Epithelial cell of esophagus (primary cell): ENCODE measurements at places on chromosomes 3 and 15.

- no peak for DNase-seq
Observed at GRCh38 chr3:112572701-112573100, 10.9 kb downstream of the SLC35A5 start.

- DNase-seq, result no peak
Observed at GRCh38 chr3:112134335-112135124, 1.5 kb upstream of the GCSAM start.

DNA sequence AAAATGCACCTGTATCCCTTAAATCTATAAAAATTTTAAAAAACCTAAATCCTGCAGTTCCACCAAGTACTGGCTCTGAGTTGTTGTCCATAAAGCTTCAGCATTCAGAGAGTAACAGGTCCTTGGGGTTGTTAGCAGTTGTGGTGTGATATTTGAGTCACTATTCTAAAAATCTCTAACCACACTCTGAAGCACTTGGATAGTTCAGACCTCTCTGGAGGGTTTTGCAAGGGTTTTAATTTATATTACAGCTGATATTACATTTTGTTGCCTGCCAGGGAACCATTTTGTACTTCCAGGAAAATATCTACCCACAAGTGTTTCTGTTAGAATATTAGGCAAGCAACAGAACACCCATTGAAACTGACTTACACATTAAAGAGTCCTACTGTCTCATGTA is 255.6 kb downstream of the TBL1XR1 start:
- no peak for DNase-seq

DNA sequence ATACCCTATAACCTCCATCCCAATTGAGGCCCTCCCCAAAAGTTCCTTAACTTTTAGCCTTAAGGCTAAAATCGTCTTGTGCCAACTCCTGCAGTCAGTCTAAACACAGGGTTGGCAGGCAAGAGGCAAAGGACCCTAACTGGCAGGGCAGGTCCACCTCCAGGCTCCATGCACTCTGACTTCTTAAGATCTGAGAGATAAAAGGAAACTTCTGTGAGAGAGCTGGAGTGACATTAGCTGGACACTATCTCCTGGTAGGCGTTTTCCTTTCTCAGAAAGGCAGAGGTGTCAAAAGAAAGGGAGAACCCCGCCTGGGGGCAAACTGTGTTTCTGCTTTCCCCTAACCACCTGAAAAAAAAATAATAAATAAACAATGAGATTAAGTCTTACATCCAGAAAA is 3.6 kb downstream of the CHSY1 start:
- no peak for DNase-seq

DNA sequence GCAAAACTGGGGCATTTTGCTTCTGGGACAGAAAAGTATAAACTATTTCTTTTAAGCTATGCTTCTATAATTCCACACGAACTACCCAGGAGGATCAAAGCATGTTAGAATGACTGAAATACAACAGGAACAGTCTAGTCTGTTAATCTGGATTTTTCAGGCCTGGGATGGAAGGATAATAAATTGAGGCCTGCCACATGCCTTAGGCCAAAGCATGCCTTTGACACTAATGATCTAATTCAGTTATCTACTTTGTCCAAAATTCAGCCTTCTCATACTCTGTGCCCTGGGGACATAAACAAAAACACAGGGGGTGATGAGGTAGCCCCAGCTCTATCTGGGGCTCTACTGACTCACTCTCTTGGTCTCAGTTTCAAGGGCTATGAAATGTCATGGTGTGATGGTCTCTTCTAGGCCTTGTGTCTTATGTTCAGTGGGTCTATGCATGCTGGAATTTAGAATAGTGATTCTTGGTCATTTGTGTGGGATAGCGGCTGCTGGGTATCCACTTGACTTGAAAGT is 32.5 kb downstream of the GAP43 start:
- DNase-seq, result no peak

GRCh38 chr3:36714343-36715086 is 49.8 kb downstream of the DCLK3 start:
- DNase-seq, result no peak

DNA sequence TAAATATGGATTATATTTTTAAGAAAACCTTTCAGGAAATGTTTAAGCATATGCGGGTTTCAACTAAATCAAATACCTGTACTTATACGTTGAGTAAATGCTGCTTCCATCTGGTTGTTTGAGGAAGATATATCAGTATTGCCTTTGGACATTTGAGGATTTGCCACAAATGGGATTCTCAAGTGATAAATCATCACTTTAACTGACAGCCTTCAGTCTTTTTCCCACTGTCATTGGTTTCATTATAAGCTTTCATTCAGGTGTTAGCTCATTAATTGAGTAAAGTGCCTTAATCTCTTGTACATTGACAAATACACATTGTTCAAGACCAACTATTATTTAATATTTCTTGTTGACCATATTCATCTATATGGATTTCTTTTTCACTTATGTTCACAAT is 217.2 kb downstream of the EDEM1 start:
- no peak for DNase-seq

GRCh38 chr3:72309661-72310418 is 524.9 kb upstream of the PROK2 start:
- no peak for DNase-seq

GRCh38 chr3:168093790-168094189 is 1.9 kb downstream of the GOLIM4 start:
- no peak for DNase-seq

DNA sequence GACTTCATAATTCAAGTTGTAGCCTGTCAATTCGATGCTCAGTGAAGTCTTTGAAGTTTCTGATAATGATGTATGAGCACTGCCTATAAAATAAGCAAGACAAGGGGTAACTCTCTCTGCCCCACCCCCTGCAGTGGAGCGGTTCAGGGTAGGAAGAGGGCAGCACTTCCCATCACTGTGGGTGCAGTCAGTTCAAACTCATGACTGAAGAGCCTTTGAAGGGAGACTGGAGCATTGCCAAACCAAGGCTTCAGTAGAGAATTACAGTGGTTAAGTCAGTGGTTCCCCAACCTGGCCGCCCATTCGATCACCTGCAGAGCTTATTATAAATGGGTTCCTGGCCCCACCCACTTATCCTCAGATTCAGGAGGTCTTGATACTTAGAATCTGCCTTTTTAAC is 190.6 kb downstream of the SHQ1 start:
- DNase-seq, result peak; percentile 57

DNA sequence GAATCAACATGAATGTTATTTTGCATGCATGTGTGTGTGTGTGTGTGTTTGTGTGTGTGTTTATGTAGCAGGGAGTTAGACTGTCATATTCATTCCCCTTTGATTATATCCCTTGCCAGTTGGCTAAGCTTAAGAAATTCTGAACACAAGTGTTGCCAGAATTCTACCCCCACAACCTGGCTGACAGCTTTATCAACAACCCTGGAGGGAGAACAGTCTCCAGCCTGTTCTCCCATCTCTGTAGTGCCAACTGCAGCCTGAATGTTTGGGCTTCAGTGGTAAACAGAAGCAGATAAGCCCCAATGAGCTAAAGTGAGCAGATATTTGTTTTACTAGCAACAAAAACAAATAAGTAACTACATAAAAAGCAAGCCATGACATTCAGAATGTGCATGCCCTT is 162.6 kb upstream of the ABI3BP start:
- DNase-seq, result no peak

GRCh38 chr3:190339130-190339529 is 16.9 kb upstream of the CLDN1 start:
- peak; percentile 80 for DNase-seq

- DNase-seq, result peak; percentile 79
Observed at GRCh38 chr3:9214599-9214998, 34.8 kb downstream of the SRGAP3 start.

GRCh38 chr3:103195216-103195615 is 760.4 kb downstream of the ZPLD1 start:
- peak; percentile 2 for DNase-seq

DNA sequence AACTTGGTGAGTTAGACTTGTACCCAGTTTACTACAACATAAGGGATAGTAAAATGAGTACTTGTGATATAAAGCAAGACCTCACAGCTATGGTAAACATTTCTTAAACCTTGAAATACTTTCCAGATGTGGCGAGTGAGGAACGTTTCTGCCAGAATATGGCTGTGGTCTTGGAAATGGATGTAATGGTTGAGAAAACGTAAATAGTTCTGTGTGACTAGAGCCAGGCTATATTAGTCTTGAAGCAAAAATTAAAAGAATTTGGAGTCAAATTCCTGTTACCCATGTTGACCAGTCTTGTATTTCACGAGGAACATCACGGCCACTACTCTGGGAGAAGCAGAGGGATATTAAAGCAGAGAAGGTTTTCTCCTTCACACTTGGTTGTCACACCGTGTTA is 15.3 kb downstream of the OR4F15 start:
- no peak for DNase-seq
